Immature natural killer cell (primary cell): ENCODE measurements at places on chromosomes 16 and 17. TPM values are rescaled to one million over a fixed set of nuclear protein-coding genes. Genes with fewer than 3 reads are reported as not detected.

Gene SPNS2
- not detected for polyA plus RNA-seq

Gene CORO6
- 0.12 TPM for polyA plus RNA-seq

Gene TEKT1
- not detected for polyA plus RNA-seq

Gene KRTAP1-5
- polyA plus RNA-seq = not detected

Gene BICDL2
- polyA plus RNA-seq = not detected

Gene HOXB9
- polyA plus RNA-seq = not detected

Gene C16orf89
- not detected for polyA plus RNA-seq

Gene SRL
- polyA plus RNA-seq = not detected

Gene HS3ST4
- not detected for polyA plus RNA-seq

Gene AOC2
- not detected for polyA plus RNA-seq

Gene FBXW10
- polyA plus RNA-seq = not detected

Gene SPNS3
- 2.7 TPM for polyA plus RNA-seq

Gene ADAMTS18
- not detected for polyA plus RNA-seq

Gene KRTAP4-3
- polyA plus RNA-seq = not detected

Gene PPP1R27
- polyA plus RNA-seq = not detected

Gene ZFPM1
- 0.14 TPM for polyA plus RNA-seq

Gene CYGB
- not detected for polyA plus RNA-seq

Gene ARHGAP44
- not detected for polyA plus RNA-seq

Gene EPOP
- polyA plus RNA-seq = not detected

Gene CLDN7
- 2.5 TPM for polyA plus RNA-seq

Gene MYH13
- polyA plus RNA-seq = not detected

Gene KIF2B
- not detected for polyA plus RNA-seq

Gene CLEC19A
- polyA plus RNA-seq = not detected

Gene CLEC3A
- not detected for polyA plus RNA-seq

Gene DCTN5
- 51.9 TPM for polyA plus RNA-seq

Gene SLC4A1
- polyA plus RNA-seq = 0.23 TPM

Gene TBC1D3C
- polyA plus RNA-seq = not detected

Gene PIRT
- not detected for polyA plus RNA-seq

Gene GCGR
- polyA plus RNA-seq = not detected
